ENCODE measurements at places on chromosomes 7 and 10.
A peak's percentile ranks its signal among the peaks of the same experiment; 100 is the strongest.

DNA sequence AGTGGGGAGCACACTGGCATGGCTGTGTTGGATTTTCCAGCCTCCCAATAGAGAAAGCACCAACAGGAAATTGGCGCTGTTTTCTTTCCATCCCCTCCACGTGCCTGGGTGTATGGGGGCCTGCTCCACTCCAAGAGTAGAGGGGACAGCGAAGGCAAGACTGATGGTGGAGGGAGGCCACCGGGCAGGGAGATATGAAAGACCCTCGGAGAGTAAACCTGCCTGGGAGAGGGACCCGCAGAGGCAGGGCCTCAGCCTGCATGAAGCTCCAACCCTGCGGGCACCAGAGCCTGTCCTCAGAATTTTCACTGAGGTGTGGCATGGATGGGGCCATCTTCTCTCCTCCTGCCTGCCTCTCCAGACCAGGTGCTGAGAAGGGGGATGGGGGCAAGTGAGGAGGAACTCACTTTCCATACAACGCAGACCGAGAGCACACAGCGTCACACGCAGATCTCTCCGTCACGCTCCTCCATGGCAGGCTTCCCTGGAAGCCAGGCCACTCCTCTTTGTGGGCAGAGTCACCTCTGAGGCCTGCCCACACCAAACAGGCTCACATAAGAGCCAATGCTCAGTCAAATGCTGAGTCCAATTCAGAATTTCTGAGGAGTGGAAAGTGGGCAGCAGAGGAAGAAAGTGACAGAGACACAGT lies 18.8 kb downstream of the ANXA11 start:
- DNase-seq, result no peak

- peak; percentile 43 for DNase-seq
Observed at GRCh38 chr7:80018941-80019808, 115.5 kb upstream of the GNAI1 start.

DNA sequence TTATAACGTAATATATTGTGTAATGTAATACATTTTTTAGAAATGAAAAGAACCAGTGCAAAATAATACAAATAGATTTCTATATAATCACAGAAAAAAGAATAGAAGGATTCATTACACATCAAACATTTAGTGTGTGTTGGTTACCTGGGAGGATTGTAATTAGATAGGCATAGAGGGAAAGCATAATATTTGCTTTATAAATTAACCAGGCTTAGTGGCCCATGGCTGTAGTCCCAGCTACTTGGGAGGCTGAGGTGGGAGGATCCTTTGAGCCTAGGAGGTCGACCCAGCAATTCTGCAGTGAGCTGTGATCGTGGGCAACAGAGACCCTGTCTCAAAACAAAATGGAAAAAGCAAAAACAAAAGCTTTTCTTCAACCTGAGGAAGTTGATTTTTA lies 5.0 kb upstream of the CNOT4 start:
- no peak for DNase-seq

DNA sequence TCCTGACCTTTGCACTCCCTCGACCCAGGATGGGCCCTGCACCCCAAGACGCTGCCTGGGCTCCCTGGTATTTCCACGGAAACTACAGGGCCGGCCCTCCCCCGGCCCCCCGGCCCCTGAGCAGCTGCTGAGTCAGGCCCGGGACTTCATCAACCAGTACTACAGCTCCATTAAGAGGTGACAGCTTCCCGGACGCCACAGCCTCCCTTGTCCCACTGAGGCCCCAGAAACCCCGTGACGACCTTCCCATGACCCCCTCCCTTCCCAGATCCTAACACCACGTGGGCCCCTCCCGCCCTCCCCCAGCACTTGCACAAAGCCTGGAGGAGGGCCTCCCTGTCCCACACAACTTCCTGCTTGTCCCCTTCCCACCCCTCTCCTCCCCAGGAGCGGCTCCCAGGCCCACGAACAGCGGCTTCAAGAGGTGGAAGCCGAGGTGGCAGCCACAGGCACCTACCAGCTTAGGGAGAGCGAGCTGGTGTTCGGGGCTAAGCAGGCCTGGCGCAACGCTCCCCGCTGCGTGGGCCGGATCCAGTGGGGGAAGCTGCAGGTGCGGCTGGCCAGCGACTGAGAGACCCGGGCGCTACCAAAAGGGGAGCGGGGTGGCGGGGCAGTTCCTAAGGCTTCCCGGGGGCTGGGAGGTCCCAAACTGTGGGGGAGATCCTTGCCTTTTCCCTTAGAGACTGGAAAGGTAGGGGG lies 5.7 kb downstream of the NOS3 start:
- no peak for DNase-seq

DNA sequence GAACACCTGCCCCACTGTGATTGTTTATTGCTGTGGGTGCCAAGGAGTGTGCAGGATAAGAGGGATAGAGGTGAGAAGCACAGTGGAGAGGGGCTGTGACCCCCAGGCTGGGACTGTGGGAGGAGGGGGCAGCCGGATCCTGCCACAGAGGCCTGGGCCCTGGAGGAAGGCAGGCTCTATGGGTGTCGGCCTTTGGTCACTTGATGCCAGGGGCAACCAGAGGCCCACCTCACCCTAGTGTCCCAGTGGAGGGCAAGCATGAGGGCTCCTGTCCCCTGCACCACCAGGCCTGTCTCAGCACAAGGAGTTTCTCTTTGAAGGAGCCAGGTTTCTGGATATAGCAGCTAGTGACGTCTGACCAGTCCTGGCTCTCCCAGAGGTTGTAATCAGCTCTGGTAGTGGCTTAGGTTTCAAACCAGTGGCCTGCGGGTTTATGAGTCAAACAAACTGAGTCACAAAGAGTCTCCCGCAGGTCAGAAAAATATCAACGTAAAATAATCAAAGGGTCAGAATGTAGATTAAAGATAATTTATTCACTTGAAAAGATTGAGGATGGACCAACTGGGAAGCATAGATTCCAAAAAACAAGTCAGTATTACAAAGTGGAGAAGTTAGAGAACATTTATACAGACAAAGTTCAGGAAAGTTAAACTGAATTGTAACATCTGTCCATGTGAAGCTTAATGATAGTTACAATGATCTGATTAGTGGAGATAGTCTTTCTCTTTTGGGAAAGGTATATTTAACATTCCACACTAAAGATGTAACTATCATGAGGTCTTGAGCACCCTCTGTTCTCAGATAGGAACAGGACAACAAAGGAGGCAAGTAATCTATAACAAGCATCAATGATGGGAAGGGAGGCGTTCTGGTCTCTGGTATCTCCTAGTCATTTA lies 37.2 kb upstream of the ZNF488 start:
- DNase-seq, result no peak

GRCh38 chr10:79381804-79382221 lies 34.5 kb downstream of the PPIF start:
- DNase-seq, result peak; percentile 27

GRCh38 chr10:93758891-93759410 lies 1.2 kb downstream of the LGI1 start:
- DNase-seq, result no peak

- no peak for DNase-seq
Observed at GRCh38 chr7:138563808-138564207, 103.7 kb downstream of the TRIM24 start.

DNA sequence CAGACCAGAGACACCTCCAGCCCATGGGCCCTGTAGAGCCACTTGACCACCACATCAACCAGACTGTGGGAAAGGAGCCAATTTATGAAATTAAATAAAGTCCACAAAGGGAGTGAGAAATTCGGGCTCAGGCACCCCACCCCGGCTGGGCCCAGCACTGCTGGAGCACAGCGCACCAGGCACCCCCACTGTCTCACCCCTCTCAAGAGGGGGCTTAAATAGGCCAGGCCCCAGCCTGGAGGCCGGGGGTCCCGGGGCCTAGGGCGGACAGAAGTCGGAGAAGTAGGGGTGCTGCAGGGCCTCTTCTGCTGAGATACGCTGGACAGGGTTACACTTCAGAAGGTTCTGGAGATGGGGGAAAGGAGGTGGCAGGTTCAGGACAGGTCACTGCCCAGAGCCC lies 3.9 kb downstream of the CDK5 start:
- DNase-seq, result no peak

GRCh38 chr7:27739301-27739908 lies 557 bp upstream of the TAX1BP1 start:
- DNase-seq, result no peak

- DNase-seq, result no peak
Observed at GRCh38 chr7:94578614-94579013, 69.0 kb downstream of the CASD1 start.

DNA sequence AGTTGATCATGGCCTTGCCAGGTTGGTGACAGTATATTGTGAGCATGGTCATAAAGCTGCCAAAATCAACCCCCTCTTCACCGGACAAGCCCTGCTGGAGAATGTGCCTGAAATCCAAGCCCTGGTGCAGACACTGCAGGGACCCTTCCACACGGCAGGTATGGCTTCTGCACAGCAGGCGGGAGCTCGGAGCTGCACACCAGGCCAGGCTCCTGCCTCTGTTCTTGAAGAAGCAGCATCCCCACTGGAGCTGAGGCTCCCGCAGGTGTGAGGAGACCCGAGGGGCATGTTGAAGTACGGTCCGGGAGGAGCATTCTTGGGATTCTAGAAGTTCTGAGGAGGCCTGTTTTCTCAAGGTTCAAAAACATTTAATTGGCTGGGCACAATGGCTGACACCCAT lies 12.7 kb downstream of the DHTKD1 start:
- DNase-seq, result no peak

- DNase-seq, result no peak
Observed at GRCh38 chr7:69799048-69799697, 200.9 kb downstream of the AUTS2 start.

DNA sequence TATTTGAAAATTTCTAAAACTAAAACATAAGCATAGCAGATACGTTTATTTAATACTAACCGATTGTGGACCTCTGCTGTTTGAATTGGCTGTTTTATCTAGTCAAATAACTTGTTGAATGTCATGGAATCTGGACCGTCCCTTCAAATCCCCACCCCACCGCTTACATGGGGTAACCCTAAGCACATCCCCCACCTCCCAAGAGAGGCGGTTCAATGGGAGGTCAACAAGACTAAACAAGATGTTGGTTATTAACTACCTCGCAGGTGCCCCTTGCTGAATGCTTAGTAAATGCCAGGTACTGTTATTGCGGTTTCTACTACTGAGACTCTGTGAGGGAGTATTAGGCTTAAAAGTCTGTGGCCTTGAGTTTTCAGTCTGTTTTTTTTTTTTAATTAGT lies 70.9 kb downstream of the DAGLB start:
- no peak for DNase-seq

DNA sequence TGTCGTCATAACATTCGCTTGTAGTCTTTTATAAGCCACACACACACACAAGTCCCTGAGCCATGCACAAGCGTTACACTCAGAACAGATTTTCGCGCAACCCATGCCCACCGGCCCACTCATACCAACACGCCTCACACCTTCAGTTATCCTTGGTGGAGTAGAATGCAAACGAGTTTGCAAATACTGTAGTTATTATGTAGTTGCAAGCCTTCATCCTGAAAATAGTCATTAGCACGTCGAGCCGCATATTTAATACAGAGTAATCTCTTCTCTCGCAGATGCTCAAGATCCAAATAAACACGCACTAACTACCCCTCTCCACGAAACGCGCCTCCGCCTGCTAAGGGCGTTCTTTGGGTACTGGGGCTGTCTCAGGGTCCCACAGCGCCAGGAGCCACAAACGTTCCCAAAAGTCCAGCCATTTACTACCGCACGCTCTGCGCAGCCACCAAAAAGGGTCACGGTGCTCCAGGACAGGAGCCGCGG lies 1.8 kb downstream of the NKX2-3 start:
- no peak for DNase-seq

- DNase-seq, result no peak
Observed at GRCh38 chr7:133556048-133556447, 303.2 kb downstream of the EXOC4 start.

- peak; percentile 62 for DNase-seq
Observed at GRCh38 chr7:23531050-23531793, 559 bp downstream of the TRA2A start.

GRCh38 chr10:16828114-16828568 lies 10.9 kb upstream of the RSU1 start:
- peak; percentile 49 for DNase-seq

- DNase-seq, result no peak
Observed at GRCh38 chr10:86671419-86671818, 3.1 kb downstream of the LDB3 start.

DNA sequence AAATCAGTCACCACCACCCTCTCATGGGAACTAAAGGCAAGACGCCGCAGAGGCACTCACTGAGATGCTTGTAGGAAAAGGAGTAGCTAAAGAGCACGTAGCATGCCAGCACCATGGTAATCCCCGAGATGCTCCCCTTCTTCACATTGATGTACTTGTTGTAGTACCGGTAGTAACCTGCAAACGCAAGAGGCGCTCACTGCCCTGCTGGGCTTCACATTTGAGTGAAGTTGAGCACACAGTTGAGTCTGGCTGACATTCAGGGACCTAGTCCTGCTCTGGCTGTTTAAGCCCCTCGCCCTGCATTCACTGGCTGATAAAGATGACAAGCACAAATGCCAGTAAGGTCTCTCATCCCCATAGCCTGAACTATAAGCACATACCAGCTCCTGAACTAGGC lies 6.9 kb downstream of the ATP5MF start:
- no peak for DNase-seq

DNA sequence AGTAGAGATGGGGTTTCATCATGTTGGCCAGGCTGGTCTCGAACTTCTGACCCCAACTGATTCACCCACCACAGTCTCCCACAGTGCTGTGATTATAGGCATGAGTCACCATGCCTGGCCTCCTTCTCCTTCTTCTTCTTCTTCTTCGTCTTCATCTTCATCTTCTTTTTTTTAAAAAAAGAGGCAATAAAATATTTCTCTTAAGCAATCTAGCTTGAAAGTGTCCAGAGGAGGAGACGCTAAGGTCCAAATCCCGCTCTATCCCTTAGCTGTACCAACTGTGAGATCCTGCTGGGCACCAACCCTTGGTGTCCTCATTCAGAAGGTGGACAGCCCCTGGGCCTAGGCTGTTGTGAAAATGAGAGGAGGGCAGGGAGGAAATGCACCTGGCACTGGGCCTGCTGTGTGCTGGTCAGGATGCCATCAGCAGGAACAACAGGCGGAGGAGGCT lies 13.9 kb upstream of the PSAP start:
- no peak for DNase-seq

DNA sequence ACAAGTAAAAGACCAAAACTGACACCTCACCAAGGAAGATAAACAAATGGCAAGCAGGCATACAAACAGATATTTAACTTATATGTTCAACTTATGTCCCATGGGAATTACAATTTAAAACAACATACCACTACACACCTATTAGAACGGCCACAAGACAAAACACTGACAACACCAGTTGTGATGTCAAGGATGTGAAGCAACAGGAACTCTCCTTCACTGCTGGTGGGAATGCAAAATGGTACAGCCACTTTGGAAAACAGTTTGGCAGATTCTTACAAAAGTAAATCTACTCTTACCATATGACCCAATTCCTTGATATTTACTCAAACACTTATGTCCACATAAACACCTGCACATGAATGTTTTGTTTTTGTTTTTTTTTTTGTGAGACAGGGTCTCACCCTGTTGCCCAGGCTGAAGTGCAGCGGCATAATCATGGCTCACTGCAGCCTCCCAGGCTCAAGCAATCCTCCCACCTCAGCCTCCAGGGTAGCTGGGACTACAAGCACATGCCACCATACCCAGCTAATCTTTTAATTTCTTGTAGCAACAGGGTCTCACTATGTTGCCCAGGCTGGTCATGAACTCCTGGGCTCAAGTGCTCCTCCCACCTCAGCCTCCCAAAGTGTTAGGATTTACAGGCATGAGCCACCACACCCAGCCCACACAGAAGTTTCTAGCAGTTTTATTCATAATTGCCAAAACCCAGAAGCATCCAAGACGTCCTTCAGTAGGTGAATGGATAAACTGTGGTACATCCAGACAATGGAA lies 27.3 kb downstream of the HERC4 start:
- no peak for DNase-seq

GRCh38 chr10:112696592-112696991 lies 249.6 kb downstream of the VTI1A start:
- DNase-seq, result no peak
